ENCODE measurements at places on chromosomes 5 and 9.

DNA sequence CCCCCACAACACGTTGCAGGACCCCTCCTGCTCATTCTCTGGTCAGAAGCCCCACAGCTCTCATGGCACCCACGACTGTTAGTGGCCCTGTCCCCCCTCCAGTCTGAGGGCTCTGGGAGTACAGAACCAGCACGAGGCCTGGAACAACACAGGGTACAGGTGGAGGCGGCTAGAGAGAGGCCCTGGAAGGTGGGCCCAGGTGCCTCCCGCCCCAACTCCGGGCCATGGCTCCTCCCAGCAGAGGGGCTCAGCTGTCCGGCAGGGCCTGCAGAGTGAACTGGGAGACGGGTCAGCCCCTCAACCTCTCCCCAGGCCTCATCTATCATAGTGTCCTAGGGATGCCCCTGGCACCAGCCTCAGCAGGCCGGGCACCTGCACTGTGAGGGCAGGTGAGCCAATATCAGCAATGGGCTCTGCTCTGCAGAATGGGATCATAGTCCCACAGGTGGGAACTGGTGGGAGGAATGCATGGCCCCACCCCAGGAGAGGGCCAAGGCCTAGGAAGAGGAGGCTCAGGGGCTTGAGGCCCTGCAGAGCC, 58.6 kb downstream of the BARX1 start:
- no peak for DNase-seq

DNA sequence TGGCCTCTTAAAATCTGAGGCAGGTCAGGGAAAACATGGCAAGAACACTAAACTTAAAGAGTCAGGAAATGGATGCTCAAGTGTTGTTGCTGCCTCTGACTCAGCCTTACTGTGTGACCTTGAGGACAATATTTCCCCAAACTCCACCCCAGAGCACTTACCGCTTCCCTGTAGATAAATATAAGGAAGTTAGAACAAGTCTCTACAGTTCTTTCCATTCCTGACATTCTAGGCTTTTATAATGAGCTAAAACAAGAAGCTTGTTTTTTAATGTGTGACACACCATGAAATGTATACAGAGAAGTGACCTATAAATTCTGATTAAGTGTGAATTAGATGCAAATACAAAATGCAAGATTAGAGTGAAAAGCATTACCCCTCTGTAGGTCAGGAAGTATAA, 129.3 kb downstream of the GRIA1 start:
- DNase-seq, result peak; percentile 69

DNA sequence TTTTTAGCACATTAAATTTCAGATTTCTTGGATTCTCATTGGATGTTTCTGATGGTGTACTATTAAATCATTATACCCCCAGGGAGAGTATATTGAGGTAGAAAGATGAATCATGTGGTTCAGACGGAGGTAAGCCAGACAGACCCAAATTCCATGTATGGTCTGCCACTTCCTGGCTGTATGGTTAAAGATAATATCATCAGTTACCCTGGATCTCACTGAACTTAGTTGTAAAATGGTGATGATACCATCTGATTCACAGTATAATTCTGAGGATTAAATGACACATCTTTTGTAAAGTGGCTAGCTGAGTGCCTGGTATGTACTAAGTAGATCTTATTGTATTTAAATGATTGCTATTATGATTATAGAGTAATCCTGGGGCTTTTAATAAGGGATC, 9.3 kb downstream of the SLC27A6 start:
- no peak for DNase-seq

GRCh38 chr5:13567819-13568218, 376.7 kb downstream of the DNAH5 start:
- DNase-seq, result peak; percentile 96

- DNase-seq, result no peak
Observed at GRCh38 chr9:128770286-128771030, 1.3 kb downstream of the ZER1 start.

- DNase-seq, result peak; percentile 49
Observed at GRCh38 chr5:125446986-125447385, 700.5 kb upstream of the ZNF608 start.

DNA sequence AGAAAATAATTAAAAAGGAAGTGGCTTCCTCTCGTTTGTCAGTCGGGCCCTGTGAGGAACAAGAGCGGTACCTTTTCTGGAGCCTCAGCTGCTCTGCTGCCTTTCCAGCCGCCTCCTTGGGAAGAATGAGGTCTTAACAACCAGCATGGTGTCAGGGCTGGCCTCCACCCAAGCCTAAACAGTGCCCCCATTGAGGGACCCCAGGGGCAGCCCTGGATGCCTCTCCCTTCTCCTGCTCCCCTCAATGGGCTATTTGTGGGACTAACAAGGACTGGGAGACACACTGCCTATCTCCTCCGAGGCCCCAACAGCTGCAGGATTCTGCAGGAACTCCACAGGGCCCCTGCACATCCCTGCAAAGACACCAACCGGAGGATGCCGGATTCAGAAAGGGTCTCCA, 155.4 kb upstream of the MAP3K1 start:
- DNase-seq, result no peak

GRCh38 chr9:3308609-3309008, 217.2 kb downstream of the RFX3 start:
- peak; percentile 8 for DNase-seq

DNA sequence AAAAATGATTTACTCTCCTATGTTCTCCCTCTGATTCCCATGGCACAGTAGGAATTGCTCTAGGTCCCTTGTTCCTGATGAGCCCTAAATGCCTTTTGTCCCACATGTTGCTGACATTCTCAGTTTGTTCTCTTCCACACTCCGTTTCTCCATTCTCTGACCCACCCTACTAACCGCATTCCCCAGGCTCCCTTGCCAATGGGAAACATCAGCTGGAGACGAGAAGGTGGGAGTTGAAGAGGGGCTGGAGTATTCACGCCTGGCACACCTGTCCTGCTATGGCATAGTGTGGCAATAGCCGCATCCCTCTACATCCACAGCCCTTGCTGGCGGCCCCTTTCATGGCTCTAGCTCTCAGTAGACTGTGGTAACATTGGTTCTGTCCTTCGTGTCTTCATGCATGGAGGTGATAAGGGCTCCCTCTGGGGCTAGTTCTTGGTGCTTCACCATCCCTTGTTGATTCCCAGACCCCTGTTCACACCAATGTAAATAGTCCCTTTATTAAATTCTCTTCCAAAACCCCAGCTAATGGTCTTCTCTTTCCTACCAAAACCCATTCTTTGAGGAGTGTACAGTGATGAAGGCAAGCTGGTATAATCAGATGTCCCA, 16.4 kb upstream of the ARL15 start:
- no peak for DNase-seq

DNA sequence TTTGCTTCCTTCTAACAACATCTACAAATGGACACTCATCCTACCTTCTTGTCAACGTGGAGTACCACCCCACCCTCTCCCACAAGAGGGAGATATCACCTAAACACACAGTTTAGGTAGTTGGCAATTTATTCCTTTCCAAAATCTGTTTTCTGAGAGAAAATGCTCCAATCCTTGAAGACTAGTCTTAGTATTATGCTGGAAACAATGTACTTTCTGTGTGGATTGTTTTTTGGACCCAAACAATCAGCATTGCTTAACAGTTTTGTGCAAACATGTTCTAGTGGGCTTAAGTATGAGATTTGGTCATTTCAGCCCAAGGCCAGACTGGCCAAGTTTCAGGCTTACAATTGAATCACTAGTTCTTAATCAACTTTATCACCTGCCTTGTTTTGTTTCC, 359.1 kb downstream of the ARHGEF28 start:
- peak; percentile 46 for DNase-seq

- DNase-seq, result no peak
Observed at GRCh38 chr5:37727238-37727637, 112.6 kb downstream of the GDNF start.

GRCh38 chr5:154756009-154756867, 1.1 kb downstream of the LARP1 start:
- DNase-seq, result peak; percentile 11

DNA sequence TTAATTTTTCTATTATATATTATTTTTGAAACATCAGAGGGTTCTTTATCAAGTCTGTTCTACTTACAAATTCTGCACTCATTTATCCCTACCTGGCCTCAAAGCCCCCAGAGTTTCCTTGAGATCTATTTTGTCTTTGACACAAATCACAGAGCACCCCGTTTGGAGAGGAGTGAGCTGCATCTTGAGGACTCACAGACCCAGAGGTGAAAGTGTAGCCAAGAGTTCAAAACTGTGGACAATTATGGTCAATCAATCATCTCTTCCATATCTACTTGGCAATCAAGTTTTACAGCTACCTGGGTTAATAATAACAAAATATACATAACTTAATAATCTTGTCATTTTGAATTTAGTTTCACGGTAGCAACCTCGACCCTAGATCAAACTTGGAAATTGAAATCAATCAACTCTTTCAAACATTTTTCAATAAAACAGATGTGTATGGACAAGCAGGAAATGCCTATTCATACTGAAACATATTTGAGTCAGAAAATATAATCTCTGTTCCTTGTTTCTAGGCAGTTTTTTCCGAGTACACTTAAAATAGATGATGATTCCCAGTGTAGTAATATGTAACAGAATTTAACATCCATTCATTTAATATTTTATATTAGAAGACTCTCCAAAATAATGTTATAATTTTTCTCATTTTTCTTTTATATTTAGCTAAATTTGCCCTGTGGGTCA, 13.7 kb upstream of the SYK start:
- no peak for DNase-seq

DNA sequence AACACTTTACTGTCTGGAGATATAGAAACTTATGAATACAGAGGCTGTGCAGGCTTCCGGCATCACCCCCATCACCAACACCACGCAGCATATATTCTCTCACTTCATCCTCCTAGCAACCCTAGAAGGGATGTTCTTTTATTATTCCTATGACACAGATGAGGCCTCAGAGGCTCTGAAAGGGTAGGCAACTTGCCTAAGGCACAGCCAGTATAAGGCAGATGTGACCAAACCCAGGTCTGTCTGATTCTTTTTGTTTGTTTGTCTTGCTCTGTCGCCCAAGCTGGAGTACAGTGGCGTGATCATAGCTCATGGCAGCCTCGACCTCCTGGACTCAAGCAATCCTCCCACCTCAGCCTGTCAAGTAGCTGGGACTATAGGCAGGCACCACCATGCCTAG, 22.8 kb upstream of the CORO2A start:
- DNase-seq, result no peak

GRCh38 chr5:87560528-87560927, 147.8 kb upstream of the CCNH start:
- DNase-seq, result no peak

GRCh38 chr5:56827049-56827448, 11.7 kb downstream of the MAP3K1 start:
- DNase-seq, result no peak

DNA sequence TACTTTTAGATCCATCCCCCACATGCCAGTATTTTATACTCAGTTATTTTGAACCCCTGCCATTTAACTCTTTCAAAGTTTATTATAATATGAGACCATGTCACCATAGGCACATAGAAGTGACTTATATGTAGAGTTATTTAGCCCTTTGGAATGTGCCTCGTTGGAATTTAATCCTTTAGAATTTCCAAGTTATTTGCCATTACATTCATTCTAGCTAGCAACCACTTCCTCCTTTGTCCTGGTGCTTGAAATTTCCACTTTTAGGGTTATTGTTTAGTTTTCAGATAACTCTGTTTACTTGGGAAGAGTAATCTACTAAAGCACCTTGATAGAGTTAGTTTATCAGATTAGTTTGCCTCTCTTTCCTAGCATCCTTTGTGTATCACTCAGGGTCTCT, 82.8 kb upstream of the TLE1 start:
- peak; percentile 87 for DNase-seq

GRCh38 chr9:6414247-6414641, 1.2 kb downstream of the UHRF2 start:
- peak; percentile 55 for DNase-seq

DNA sequence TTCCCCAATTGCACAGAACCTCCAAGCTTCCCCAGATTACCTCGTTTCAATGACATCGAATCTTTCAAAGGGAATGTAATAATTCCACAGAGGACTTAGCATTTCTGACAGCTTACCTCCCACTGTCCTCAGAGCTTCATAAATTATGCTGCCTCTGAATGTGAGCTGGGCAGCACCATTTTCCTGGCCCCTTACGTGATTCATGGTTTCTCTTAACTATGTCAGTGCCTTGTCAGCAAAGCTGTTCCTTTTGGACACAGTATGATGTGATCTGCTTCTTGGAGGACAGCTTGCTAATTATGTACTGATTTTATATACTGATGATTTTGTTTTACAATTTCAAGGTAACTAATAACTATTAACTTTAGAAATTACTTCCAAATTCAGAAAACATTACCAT, 27.7 kb upstream of the SSBP2 start:
- DNase-seq, result peak; percentile 80

- DNase-seq, result no peak
Observed at GRCh38 chr9:100730086-100730485, 152.2 kb downstream of the CAVIN4 start.

DNA sequence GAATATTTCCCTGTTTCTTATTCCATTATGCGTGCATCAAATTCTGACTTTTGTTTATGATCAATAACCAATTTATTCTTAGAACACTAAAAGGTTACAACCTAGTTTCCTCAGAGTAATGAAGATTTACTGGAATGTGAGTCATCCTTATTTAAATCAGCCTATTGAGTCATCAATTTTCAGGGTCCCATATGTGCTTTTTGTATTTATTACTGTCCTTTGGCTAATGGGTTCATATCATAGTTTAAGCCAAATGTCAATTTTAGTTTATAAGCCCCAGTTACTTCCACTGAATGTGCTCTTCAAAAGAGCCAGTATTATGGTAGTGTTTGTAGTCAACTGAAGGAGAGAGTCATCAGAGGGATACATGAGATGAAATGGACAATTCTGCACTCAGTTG, 359.2 kb downstream of the PRR16 start:
- no peak for DNase-seq

- no peak for DNase-seq
Observed at GRCh38 chr5:124136609-124137008, 609.8 kb downstream of the ZNF608 start.

- peak; percentile 56 for DNase-seq
Observed at GRCh38 chr5:30505014-30505886, 688.2 kb upstream of the CDH6 start.

DNA sequence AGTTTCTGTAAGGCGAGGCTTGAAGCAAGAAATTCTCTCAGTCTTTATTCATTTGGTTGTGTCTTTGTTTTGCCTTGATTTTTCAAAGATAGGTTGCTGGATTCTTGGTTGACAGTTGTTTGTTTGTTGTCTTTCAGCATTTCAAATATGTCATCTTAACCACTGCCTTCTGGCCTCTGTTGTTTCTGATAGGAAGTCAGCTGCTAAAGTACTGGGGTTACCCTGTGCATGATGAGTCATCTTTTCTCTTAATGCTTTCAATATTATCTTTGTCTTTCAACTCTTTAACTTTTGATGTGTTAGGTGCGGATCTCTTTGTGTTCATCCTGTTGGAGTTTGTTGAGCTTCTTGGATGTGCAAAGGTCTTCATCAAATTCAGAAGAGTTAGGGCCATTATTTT, 1571.3 kb downstream of the MAT2B start:
- no peak for DNase-seq
